ENCODE measurements at places on chromosomes 16 and 17.

DNA sequence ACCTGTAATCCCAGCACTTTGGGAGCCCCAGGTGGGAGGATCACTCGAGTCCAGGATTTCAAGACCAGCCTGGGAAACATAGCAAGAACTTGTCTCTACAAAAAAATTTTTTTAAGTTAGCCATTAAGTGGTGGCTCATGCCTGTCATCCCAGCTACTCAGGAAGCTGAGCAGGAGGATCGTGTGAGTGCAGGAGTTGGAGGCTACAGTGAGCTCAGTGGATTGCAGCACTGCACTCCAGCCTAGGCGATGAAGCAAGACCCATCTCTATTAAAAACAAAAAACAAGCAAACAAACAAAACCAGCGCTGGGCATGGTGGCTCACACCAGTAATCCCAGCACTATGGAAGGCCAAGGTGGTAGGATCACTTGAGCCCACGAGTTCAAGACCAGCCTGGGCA, 38.0 kb downstream of the HEATR3 start:
- DNase-seq, result no peak

DNA sequence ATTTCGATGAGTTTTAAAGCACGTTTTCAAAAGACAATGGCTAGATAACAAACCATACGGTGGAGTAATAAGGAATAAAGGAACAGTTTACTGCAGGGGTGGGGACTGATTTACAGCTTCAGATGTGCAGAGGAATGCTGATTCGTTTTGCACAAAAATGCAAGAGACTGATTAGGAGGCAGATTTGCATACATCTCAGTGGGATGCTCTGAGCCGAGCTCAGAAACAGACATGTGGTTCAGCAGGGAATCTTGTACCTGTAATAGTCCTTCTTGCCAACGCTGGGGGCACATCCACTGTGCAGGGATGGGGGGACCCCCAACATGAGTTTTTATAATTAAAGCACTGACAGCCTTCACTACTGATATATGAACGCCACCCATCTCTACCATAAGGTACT, 308.0 kb downstream of the GRIN2A start:
- no peak for DNase-seq

DNA sequence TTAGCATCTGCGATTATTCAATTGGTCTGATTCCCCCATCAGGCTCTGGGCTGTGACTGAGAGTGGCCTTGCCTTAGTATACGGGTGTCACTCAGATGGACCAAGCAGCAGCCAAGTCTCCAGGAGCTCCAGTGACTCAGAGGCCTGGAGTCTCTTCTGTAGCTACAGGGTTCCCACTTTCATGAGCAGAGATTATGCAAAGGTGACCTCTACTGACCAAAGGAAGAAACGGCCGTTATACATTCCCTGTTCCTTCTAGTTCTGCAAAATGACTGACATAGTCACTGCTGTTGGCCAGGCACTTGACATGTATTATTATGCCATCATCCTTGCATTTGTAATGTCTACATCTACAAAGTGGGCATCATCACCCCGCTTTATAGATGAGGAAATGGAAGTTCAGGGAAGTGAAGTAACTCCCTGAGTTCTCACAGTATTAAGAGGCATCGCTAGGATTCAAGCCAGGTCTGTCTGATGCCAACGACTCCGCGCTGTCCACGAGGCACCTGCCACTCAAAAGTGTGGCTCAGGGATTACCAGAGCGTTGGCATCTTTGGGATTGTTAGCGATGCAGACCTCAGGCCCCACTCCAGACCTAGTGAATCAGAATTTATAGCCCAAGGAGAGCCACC, 23.3 kb downstream of the SLC38A7 start:
- no peak for DNase-seq

GRCh38 chr17:74898376-74898946, 5.0 kb upstream of the FADS6 start:
- no peak for DNase-seq

Measured in stimulated activated CD4-positive, alpha-beta T cell treated with anti-CD3 and anti-CD28 coated beads, Interleukin-1b, Interleukin-23, amount 100 ng/mL, for 1 hour (primary cell).